ENCODE measurements at places on chromosomes 5 and 9. TPM values are rescaled to one million over a fixed set of nuclear protein-coding genes. Genes with fewer than 3 reads are reported as not detected.

DNA sequence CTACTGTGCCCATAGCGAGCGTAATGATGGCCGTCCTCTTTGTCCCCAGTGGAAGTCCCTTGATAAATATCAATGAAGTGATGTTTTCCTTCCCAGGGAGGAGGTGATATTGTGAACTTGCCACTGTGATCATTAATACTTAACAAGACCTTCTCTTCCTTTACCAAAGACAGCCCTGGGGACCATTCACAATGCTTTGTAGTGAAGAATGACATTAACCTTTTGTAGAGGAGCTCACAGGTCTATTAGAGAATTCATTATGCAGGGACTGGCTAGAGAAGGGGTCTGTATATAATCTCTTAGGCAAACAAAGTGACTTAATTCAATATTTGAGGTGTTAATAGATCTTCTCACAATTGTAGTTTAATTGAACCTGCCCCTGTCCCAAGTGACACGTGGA is 452.9 kb upstream of the DMAC1 start:
- no peak for DNase-seq
- H3K4me1 ChIP-seq = no peaks in the 10 kb centered on the region
- H3K36me3 ChIP-seq = no peaks in the 10 kb centered on the region
- H3K4me3 ChIP-seq = no peak overlapping the region
- H3K27me3 ChIP-seq = no peaks in the 10 kb centered on the region

GRCh38 chr5:72485430-72485974 is 21.7 kb downstream of the ZNF366 start:
- no peaks in the 10 kb centered on the region for H3K27me3 ChIP-seq
- no peak overlapping the region for H3K27ac ChIP-seq
- no peak overlapping the region for H3K4me3 ChIP-seq
- no peak for DNase-seq
- no peaks in the 10 kb centered on the region for H3K36me3 ChIP-seq

- H3K36me3 ChIP-seq = peaks cover 28% of the 10 kb centered on the region
- H3K27ac ChIP-seq = no peak overlapping the region
- H3K4me3 ChIP-seq = no peak overlapping the region
- no peaks in the 10 kb centered on the region for H3K27me3 ChIP-seq
- no peaks in the 10 kb centered on the region for H3K4me1 ChIP-seq
- DNase-seq = no peak
Observed at GRCh38 chr5:78268356-78268755, 26.1 kb downstream of the AP3B1 start.

OR13C5 gene
- not detected for total RNA-seq

Measured in CD4-positive, alpha-beta T cell (primary cell).